ENCODE measurements at places on chromosomes 3 and 15.

- DNase-seq: no peak
Observed at GRCh38 chr3:25820366-25820765, 30.5 kb downstream of the OXSM start.

GRCh38 chr15:63240109-63240508, 37.3 kb upstream of the APH1B start:
- no peak for DNase-seq

DNA sequence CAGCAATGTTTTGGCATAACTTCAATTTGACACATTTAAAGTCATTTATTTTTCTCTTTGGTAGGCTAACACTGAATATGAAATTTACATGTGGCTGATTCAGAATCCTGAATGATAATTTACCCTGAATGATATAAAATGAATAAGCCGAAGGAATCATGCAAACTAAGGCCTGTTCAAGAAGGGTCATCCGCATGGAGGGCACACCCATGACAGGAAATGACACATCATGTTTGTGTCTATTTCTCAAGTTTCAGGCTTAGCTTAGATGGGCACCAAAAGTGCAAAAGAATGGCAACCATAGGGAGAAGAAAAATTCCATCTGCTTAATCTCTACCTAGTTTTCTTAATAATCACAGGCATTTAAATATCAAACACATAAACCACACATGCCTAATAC, 141.5 kb downstream of the DUT start:
- no peak for DNase-seq

GRCh38 chr3:18531662-18532061, 106.5 kb upstream of the SATB1 start:
- no peak for DNase-seq

GRCh38 chr3:197520311-197521276, 35.2 kb downstream of the BDH1 start:
- no peak for DNase-seq

DNA sequence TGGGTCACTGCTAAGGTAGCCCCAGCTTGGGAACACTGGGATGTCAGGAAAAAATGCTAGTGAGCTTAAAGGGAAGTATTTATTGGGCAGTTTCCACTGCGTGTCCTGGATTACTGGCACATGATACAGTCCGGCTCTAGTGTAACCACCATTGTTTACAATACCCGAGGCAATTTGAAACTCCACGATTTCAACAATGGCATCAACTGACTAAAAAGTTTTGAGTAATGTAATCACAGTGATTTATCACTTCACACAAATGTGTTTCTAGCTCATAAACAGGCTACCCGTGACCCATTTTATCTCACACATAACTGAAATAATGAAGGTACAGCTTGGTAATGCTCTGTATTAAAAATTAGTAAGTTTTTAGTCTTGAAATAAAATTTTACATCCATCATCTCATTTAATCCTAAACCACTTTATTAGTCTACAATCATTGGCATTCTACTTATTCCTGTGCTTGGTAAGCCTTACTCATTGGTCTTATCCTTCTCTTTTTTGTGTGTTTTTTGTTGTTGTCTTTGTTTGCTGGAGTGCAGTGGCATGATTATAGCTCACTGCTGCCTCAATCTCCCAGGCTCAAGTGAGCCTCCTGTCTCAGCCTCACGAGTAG, 7.6 kb downstream of the ZMAT3 start:
- no peak for DNase-seq

- DNase-seq: no peak
Observed at GRCh38 chr15:90051874-90052273, 50.4 kb downstream of the IDH2 start.

GRCh38 chr3:126963261-126964190, 19.4 kb upstream of the PLXNA1 start:
- no peak for DNase-seq

- no peak for DNase-seq
Observed at GRCh38 chr3:151012753-151013152, 40.2 kb upstream of the CLRN1 start.

DNA sequence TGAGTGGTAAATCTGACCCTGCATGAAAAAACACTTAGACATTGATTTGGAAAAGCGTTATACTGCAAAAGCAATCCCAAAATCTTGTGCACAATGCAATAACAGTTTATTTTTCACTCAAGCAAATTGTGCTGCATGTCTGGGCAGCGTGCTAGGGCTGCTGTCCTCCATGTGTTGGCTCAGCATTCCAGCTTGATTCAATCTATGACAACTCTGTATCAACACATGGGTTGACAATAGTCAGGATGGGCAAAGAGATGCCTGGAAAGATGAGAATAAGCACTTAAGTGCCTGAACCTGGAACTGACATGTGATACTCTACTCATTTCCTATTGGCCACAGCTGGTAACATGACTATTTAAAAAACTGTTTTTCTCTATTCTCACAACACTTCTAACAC, 51.8 kb downstream of the DUT start:
- DNase-seq: no peak

DNA sequence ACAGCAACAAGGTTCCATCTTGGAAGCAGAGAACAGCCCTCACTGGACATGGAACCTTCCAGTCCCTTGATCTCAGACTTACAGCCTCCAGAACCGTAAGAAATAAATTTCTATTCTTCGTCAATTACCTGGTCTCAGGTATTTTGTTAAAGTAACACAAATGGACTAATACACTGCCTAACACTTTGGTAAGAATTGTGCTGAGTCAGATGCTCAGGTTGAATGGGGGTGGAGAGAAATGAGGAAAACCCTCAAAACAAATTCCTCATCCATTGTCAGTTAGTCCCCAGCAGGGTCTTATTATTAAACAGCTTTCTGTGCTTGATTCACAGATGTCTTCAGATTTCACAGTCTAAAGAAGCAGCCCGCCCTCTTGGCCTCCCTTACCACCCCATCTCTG, 306.2 kb upstream of the SLCO3A1 start:
- no peak for DNase-seq

DNA sequence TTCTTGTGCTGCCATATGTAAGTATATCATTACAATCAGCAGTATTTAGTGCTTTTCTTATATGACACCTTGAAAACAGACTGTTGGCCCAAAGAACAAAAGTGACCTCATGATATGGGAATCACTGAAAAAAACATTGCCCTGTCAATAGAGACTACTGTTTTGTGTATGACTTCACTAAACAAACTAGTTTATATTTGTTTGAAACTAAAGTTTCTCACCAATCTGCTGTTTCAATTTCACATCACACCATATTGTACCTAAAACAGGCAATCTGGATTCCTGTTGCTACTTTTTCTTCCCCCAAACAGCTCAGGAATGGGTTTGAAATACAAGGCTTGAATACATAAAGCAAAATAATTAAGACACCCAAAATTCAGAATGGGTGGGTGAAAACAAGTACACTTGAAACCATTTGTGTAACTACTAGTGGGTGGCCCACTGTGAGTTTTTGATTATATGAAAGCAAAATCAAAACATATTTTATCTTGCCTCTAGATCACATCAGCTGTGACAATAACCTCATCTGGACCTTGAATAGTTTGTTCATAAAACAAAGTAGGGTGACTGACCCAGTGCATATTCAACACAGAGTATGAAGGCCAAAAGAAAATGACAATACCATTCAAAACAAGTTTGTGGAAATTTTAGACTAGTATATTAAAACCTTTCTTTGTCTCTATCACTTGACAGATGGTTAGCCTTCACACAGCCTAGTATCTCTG, 5.9 kb downstream of the ZBTB20 start:
- no peak for DNase-seq

DNA sequence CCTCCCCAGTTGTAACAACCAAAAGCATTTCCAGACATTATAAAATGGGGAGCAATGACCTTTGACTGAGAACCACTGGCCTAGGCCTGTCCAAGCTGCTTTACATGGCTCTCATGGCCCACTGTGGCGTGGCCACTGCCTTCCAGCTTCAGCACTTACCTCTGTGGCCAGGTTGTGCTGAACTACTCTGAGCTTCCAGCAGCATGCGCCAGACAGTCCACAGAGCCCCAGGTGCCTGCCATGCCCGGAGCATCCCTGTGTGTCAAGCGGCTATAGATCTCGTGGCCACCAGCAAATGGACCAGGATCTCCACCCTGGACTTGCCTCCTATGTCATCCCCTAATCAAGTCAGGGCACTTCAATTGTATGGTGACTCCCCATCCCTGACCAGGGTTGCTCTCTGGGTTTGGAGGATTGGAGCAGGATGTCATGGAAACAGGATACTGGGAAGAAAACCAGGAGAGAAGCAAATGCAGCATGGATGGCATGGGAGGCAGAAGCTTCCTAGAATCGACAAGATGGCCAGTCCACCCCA, 199.7 kb downstream of the UACA start:
- no peak for DNase-seq

DNA sequence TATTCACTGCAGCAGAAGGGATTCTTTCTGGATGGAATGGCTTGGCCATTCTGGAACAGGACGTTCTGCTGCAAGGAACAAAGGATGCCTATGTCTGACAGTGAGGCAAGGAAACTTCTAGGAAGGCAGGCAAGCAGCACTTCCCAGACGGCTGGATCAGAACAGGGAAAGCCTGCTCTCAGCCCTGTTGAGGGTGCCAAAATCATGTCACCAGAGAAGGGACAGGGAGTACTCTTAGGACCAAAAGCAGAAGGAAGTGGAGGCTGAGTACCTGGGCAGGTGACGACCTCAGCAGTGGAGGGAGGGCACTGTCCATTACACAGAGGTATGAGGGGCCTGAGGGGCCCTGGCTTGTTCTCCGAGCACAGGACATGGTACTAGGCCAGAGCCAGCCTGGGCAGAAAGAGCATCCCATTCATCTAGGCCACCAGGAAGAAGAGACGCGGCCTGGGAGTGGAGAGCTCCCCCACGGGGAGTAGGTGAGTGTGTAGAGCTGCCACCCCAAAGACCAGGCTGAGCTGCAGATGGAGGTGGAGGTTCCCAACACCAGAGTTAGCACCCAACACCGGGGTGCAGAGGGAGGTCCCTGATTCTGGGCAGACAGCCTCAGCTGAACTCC, 9.6 kb downstream of the KLF15 start:
- no peak for DNase-seq

DNA sequence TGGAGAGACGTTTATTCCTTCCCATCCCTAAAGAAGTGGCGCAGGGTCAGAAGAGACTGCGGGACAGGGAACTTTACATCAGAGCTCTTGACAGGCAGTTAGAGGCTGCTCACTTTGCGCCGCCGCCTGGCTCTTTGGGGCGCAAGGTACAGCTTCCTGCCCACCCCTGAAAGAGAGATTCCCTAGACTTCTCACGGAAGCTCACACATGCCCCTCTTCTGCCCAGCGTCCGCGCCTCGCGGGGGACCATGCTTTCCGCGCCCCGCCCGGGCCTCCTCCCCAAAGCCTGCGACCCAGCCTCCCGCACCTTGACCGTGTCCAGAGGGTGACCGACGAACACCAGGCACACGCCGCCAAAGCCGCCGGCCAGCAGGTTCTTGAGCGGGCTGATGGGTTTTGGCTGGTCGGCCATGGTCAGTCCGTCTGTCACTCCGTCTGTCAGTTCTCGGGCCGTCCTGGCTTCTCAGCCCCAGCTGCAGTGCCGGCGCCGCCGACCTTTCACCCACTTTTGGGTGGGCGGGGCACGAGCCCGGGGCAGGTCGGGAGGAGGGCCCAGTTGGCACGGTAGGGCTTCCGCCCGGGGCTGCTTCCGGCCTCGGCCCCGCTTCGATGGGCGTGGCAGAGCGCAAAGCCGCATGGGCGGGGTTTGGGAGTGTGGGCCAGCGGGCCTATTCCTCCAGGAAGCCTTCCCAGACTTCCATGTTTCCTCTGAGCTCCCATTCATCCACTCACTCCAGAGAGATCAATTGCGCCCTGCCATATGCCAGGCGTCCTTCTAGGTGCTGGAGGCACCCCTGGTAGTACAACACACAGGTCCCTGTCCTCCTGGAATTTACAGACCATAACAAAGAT, at the start of gene SLC25A20:
TSS of gene SLC25A20 (minus strand) at position 500 of the 852 bp plus-strand sequence. CDS start at position 412, 88 bp downstream.
- DNase-seq: peak; percentile 87

DNA sequence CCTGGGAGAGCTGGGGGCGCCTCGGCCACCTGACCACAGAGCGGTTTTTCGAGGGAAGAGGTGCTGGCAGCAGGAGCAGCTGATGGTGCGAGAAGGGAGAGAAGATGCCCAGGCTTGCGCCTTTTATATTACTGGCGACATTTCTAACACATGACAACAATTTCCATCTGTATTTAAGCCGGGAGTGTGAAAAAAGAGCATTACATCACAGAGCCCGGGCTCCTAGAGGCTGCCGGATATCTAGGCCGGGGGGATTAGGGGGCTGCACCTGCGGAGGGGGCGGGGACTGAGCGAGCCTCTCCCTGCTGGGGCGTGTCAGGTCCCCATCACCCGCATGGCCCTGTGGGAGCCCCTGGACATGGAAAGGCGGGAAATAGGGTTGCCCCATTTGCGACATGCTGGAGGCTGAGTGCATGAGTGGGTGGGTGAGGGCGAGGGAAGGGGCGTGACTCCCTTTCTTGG, 440.7 kb downstream of the MAGI1 start:
- DNase-seq: no peak

- DNase-seq: no peak
Observed at GRCh38 chr3:140284372-140284771, 349.4 kb downstream of the CLSTN2 start.

DNA sequence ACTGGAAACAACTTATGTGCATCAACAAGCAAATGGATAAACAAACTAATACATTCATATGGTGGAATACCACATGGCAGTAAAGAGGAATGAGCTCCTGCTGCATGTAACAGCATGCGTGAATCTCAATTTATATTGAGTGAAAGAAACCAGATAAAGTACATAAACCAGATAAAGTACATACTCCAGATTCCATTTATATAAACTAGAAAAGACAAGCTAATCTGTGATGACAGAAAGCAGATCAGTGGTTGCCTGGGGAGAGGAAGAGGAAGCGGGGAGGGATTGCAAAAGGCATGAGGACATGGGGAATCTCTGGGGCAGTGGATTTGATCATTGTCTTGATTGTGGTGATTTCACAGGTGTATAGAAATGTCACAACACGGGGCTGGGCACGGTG, 34.2 kb downstream of the LIMD1 start:
- DNase-seq: no peak

DNA sequence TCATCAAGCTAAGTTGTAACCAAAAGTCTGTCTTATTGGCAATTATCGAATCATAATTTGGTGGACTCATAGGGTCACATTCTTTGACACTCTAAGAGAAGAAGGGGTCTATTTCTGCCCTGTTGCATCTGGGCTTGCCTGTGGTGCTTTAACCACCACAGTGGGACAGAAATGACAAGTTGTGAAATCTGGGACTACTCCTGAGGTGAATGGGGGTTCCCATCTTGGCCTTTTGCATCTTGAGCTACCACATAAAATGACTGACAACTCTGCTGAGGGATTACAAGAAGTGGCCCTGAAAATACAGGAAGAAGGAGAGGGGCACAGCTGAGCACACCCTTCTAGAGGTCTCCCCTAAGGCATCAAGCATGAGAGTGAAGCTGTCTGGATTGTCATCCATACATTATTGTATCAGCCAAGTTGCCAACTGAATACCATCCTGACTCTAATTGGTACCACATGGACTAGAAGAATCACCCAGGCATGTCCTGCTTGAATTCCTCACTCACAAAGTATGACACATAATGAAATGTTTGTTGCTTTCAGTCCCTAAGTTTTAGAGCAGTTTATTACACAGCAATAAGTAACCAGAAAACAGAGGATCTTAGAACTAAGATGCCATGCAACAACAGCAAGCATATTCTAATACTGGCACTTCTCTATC, 306.5 kb downstream of the ROBO1 start:
- no peak for DNase-seq

Measured in activated T-helper 1 cell treated with anti-CD3 and anti-CD28 coated beads, Interleukin-2, amount 50 U/mL, for 16 hours (primary cell).